Left ventricle myocardium inferior (tissue), 1 donor: ENCODE measurements at places on chromosomes 16 and 17. TPM values are rescaled to one million over a fixed set of nuclear protein-coding genes. Genes with fewer than 3 reads are reported as not detected.
A peak's percentile ranks its signal among the peaks of the same experiment; 100 is the strongest.

GRCh38 chr16:84914273-84914672 lies 94.5 kb downstream of the CRISPLD2 start:
- H3K27me3 ChIP-seq: peaks cover 30% of the 10 kb centered on the region
- H3K4me1 ChIP-seq: peaks cover 30% of the 10 kb centered on the region
- H3K27ac ChIP-seq: peak overlapping the region; percentile 79
- H3K4me3 ChIP-seq: no peak overlapping the region
- peak; percentile 68 for DNase-seq

GRCh38 chr16:14284930-14285512 lies 213.9 kb downstream of the MRTFB start:
- DNase-seq: peak; percentile 54
- H3K4me3 ChIP-seq: peak overlapping the region; percentile 89
- no peaks in the 10 kb centered on the region for H3K36me3 ChIP-seq
- peaks cover 21% of the 10 kb centered on the region for H3K4me1 ChIP-seq
- peak overlapping the region; percentile 89 for H3K27ac ChIP-seq

GRCh38 chr17:42989726-42990652 lies 8.2 kb upstream of the RPL27 start:
- no peak overlapping the region for H3K4me3 ChIP-seq
- H3K36me3 ChIP-seq: peaks cover 78% of the 10 kb centered on the region
- H3K27me3 ChIP-seq: no peaks in the 10 kb centered on the region

DNA sequence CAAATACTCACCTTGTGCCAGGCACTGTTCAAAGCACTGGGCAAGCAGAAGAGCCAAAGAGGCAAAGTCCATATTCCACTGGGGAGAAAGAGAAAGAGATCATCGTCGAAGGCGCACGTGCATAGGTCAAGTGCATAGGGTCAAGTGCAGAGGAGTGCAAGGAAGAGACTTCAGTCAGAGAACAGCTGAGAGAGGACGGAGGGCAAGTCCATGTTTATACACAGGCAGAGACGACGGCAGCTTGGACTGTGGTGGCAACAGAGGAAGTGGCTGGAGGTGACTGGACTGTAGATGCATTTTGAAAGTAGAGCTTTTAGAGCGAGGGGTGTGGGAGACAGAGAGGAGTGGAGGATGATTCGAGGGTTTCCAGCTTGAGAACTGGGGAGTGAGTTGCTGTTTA lies 74.7 kb upstream of the SDK2 start:
- peaks cover 24% of the 10 kb centered on the region for H3K27me3 ChIP-seq
- H3K4me1 ChIP-seq: peaks cover 14% of the 10 kb centered on the region
- no peak overlapping the region for H3K4me3 ChIP-seq
- DNase-seq: no peak
- no peak overlapping the region for H3K27ac ChIP-seq

GRCh38 chr17:2909846-2910234 lies 113.6 kb downstream of the RAP1GAP2 start:
- H3K4me1 ChIP-seq: peaks cover 39% of the 10 kb centered on the region
- H3K27me3 ChIP-seq: no peaks in the 10 kb centered on the region
- no peak overlapping the region for H3K27ac ChIP-seq
- DNase-seq: no peak
- no peak overlapping the region for H3K4me3 ChIP-seq

- no peaks in the 10 kb centered on the region for H3K27me3 ChIP-seq
- no peaks in the 10 kb centered on the region for H3K36me3 ChIP-seq
- H3K4me3 ChIP-seq: no peak overlapping the region
These were observed 1951.0 kb downstream of the TP53TG3F start for GRCh38 chr16:35410438-35410837.

GRCh38 chr16:80503107-80503506 lies 37.7 kb upstream of the DYNLRB2 start:
- H3K4me3 ChIP-seq: no peak overlapping the region
- H3K27ac ChIP-seq: peak overlapping the region; percentile 51
- H3K4me1 ChIP-seq: no peaks in the 10 kb centered on the region
- H3K27me3 ChIP-seq: peaks cover 7% of the 10 kb centered on the region
- no peak for DNase-seq

DNA sequence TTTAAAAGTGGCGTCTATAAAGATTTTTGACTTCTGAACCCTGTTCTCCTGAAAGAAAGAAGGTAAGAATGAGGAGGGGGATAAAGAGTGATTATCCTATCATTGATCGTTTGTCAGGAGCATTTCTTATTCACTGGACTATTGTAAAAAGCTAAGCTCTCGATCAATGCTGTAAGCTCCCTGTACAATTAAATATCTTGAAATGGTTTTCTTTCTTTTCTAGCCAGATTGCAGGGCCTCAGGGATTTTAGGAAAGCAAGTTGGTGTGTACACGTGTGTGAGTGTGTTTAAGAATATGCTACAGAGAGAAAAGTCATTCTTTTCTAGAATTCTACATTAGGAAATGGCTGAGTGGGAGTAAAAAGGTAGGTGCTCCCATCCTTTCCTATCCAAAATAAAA lies 154.5 kb downstream of the AATF start:
- no peak overlapping the region for H3K4me3 ChIP-seq
- H3K27ac ChIP-seq: no peak overlapping the region
- no peaks in the 10 kb centered on the region for H3K27me3 ChIP-seq
- H3K4me1 ChIP-seq: peaks cover 9% of the 10 kb centered on the region

DNA sequence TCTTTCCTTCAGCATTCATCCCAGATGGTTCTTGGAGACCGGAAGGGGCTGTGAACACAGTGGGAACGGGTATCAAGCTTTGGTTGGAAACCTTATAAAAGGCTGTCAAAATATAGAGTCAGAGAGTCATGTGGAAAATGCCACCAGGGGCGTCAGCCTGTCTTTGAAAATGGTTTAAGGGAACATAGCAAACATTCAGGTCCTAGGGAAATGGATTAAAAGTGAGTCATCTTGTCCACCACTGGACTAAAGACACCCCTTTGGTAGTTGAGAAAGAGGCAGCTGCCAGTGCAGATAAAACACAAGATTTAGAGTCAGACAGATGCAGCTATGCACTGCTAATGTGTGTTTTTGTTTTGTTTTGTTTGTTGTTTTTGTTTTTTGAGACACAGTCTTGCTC lies 47.8 kb upstream of the BCO1 start:
- H3K4me1 ChIP-seq: peaks cover 15% of the 10 kb centered on the region

GRCh38 chr16:9061358-9061813 lies 30.1 kb upstream of the HAPSTR1 start:
- H3K4me1 ChIP-seq: peaks cover 17% of the 10 kb centered on the region
- H3K36me3 ChIP-seq: no peaks in the 10 kb centered on the region
- DNase-seq: peak; percentile 52

Gene CHD9NB
- total RNA-seq: 0.77 TPM

Gene ACAP1
- total RNA-seq: 13.4 TPM

Gene AURKB
- 1.2 TPM for total RNA-seq

Gene PPY
- total RNA-seq: not detected

Gene RHBDL1
- total RNA-seq: 2.3 TPM

Gene OR1F1
- total RNA-seq: not detected

Gene TNP2
- total RNA-seq: not detected

Gene DCTN5
- 40.0 TPM for total RNA-seq

Gene DPEP2
- 0.99 TPM for total RNA-seq
